ENCODE measurements at places on chromosomes 3 and 15.

GRCh38 chr3:149362366-149362765 is 15.1 kb downstream of the TM4SF1 start:
- DNase-seq, result no peak

GRCh38 chr3:29100292-29100691 is 180.6 kb upstream of the RBMS3 start:
- DNase-seq, result no peak

GRCh38 chr3:156388497-156389448 is 166.1 kb downstream of the SSR3 start:
- DNase-seq, result no peak

GRCh38 chr15:41809526-41810220 is 18.2 kb upstream of the JMJD7 start:
- DNase-seq, result no peak

GRCh38 chr15:40335938-40336743 is 4.6 kb downstream of the CCDC9B start:
- DNase-seq, result no peak

- DNase-seq, result no peak
Measured at GRCh38 chr3:121295452-121295851, 250.3 kb downstream of the POLQ start.

DNA sequence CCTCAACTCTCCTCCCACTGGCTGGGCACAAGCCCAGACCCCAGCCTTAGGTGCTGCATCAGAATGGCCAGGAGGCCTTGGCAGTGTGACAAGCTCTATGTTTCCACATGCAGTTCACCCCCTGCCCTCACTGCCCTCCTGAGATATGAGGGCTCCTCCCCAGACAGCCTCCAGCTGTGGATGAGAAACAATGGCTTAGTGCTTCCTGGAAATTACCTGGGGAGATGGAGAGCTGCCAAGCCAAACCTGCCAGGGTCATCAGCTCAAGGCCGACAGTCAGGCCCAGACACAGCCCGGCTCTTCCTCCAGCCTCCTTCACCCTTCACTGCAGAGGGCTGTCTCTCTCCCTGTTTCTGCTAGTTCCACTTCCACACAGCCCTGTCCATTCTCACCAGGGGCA is 76.3 kb downstream of the MYLK start:
- DNase-seq, result no peak

- no peak for DNase-seq
Measured at GRCh38 chr3:186520957-186521842, 23.0 kb downstream of the CRYGS start.

DNA sequence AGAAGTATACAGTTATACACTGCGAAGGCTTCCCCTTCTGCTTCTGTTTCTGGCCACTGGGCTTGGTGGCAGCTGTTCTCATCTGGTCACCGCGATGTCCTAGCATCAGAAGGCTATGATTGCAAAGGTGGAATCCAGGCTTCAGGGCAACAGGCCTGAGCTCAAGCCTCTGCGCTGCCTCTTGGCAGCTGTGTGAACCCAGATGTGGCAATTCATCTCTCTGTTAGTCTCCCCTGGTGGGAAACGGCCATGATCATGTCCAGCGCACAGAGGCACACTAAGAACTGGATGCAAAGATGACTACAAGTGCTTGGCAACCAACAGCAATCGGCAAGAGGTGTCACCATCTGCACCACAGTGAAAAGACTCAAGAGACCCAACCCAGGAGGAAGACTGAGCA is 78.9 kb downstream of the PCSK6 start:
- DNase-seq, result no peak

GRCh38 chr3:69320871-69321271 is 65.0 kb downstream of the FRMD4B start:
- DNase-seq, result no peak

- peak; percentile 41 for DNase-seq
Measured at GRCh38 chr3:4978204-4978965, 852 bp upstream of the BHLHE40 start.

DNA sequence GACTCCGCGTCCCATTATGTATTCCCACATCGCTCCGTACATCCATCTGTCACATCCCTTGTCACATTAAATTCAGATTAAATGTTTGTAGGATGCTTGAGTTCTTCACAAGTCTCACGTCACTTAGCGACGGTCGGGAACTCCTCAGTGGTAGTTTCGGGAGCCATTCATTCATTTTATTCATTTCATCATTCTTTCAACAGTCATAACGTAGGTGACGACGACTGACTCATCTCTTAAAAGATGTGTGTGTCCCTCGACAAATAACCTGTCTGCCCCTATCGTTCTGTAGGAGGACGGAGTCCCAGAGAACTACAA is 272 bp upstream of the SRPRB start:
- no peak for DNase-seq

DNA sequence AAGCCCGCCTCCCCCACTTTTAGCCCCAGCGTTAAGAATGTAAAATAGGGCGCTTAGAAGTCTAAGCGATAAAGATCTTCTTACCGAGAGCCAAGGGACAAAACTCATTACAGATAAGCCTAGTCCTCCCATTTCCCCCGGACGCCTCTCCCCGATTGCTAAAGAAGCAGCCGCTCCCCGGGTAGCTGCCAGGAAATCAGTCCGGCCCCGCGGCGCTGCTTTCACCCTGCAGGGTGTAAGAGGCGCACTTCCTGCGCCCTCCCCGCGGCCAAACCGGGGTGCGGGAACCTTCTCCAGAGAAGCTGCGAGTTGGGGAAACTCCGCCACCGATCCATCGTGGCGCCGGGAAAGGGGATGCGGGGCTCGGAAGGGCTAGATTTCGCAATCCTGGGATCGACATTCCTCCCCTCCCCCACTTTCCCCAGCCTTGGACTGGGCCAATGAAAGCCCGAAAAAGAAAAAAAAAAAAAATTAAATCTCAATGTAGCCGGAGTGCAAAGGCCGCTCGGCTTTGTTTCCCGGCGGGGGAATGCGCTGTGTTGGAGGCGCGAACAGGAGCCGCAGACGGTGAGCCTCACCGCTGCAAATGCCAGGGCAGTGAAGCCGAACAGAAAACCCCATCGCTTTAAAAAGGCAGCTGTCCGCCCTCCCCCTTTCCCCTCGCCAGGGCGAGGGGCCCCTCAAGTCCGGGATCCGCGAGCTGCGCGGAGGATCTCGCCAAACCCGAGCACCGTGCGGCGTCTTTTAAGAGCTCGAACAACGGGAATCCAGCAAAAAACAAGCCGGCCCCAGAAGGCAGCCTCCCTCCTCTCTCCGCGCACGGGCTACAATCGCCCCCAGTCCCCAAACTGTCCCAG is 626 bp upstream of the PTPRG start:
- DNase-seq, result no peak

GRCh38 chr3:105093371-105094252 is 273.1 kb upstream of the ALCAM start:
- DNase-seq, result no peak

GRCh38 chr3:69094467-69095205 is 9.9 kb downstream of the ARL6IP5 start:
- no peak for DNase-seq

GRCh38 chr15:37046876-37047614 is 53.3 kb downstream of the MEIS2 start:
- DNase-seq, result no peak

- DNase-seq, result no peak
Measured at GRCh38 chr3:192133271-192133670, 594.1 kb downstream of the FGF12 start.

- DNase-seq, result no peak
Measured at GRCh38 chr3:171711461-171712170, 98.7 kb downstream of the PLD1 start.

- no peak for DNase-seq
Measured at GRCh38 chr3:187677604-187678003, 7.4 kb upstream of the SST start.

- no peak for DNase-seq
Measured at GRCh38 chr3:123719862-123720453, 135.1 kb upstream of the HACD2 start.

GRCh38 chr3:172099495-172099808 is 60.1 kb downstream of the FNDC3B start:
- no peak for DNase-seq

DNA sequence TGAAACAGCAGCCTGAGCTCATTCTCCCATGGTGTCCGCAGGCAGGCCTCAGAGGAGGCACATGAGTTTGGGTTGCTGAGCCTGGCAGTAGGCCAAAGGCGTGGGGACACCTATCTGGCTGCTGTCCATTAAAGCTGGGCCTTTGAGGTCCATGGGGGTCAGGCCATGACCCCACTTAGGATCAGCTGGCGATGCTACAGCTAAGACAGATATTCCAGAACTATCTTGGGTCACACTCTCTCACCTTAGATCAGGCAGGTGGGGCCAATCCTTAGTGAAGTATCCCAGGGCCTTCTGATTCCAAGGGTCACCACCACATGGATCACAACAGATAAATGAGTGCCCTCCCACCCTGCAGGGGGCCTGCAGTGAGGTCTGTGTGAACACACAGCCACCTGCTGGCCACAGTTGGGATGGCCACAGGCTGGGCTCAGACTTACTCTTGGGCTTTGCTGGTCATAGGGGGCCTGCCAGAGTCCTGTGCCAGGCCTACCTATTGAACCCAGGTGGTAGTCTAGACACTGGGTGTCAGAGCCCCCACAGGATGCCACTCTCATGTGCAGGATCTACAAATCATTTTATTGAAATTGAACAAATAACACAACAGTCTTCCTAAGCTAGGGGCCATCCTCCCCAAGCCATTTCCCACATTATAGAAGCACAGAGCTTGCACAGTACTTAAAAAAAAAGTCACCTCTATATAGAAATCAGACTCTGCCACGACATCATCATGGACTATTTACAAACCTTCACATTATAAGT is 2.0 kb upstream of the HYAL2 start:
- no peak for DNase-seq

DNA sequence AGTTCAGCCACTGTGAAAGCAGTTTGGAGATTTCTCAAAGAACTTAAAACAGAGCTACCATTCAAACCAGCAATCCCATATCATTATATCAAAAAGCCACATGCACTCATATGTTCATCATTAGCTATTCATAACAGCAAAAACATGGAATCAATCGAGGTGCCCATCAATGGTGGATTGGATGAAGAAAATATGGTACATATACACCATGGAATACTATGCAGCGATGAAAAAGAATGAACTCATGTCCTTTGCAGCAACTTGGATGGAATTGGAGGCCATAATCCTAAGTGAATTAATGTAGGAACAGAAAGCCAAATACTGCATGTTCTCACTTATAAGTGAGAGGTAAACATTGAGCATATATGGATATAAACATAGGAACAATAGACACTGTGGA is 32.1 kb downstream of the IMPG2 start:
- no peak for DNase-seq

DNA sequence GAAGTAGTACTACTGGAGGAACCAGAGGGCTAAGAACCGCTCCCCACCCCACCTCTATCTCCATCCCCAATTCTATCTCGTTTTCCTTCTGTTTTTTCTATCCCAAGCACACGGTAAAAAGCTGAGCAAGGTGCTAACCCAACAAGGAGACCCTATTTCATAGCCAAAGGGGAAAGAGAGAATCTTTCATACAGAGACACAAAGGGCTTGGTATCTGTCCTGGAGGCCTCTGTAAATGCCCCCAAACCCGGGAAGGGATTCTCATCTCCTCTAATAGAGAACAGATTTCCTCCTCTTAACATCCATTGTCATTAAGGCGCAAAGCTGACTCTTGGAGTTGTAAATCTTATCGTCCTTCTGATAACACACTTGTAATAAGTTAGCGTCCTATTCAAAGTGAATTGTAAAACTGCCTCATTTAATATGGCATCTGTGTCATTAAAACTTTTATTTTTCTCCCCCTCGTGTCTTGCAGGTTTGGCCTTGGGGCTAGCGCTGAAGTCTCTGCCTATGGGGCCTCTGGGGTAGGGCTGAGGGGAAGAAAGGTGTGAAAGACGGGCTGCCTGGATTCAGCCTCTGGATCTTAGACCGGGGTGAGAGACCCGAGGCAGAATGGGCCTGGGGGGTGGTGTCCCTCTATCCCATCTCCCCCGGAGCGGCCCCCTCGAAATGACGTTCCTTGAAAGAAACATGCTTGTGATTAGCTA is 12.1 kb downstream of the NR2F2 start:
- no peak for DNase-seq

DNA sequence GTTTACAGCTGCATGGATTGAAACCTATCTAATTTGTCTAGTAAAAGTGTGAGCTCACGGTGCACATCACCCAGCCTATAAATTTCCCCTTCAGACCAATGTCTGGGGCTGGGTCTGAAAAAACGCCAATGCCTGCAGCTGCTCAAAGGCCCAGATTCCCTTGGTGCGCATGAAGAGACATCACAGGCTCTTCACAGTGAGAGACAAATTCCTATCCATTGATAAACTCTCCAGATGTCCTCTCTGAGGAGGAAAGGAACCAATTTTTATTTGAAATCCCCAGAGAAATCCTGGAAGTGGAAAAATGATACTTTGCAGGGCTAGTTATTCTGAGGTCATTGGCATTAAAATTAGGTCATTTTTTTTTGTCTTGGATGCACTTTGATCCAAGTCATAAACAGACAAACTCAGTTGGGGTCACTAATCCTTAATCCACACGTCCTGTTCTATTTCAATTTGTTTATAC is 360.5 kb downstream of the EPHA3 start:
- no peak for DNase-seq

DNA sequence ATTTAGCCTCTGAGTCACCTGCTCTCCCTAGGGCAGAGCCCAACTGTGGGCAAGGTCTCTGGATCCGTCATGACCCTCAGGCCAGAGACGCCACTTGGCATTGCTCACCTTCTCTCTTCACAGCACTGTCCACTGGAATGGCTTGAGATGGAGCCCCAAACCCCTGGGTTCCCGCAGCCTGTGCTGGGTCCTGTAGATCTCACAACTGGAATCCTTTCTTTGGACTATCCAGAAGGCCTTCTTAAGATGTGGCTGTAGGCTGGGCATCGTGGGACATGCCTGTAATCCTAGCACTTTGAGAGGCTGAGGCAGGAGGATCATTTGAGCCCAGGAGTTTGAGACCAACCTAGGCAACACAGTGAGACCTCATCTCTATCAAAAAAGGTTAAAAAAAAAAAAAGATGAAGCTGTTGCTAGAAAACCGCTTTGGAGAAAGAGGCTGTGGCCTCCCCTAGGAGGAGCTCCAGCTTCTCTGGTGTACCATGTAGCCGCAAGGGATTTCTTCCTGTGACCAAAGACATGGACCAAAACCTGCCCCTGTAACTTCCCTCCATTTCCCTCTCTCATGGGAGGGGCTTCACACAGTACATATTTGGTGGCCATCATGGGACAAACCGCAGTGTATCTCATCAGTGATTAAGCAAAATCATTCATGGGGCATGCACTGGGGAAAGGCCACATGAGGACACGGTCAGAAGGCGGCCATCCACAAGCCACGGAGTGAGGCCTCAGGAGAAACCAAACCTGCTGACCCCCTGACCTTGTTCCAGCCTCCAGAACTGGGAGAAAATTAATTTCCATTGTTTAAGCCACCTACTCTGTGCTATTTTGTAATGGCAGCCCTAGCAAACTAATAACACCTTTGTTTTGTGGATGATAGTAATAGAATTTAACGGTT is 23.3 kb upstream of the BUB1B start:
- DNase-seq, result no peak

DNA sequence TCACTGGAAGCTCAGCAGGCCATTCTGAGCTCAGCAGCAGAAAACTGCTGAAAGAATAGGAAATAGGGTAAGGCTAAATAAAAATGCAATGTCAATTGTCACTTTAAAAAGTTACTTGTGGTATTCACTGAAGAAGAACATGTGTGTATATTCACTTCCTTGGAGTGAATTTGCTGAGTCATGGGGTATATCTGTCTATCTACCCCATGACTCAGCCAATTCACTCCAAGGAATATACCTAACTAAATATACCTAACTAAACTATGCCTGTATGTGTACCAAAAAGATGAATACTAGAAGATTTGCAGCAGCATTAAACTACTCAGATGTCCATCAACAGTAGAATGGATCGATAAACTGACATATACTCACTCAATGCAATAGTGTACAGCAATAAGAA is 69.5 kb upstream of the KCNAB1 start:
- no peak for DNase-seq

Data from stimulated activated CD4-positive, alpha-beta T cell treated with anti-CD3 and anti-CD28 coated beads, TNF-alpha, amount 100 ng/mL, for 4 hours (primary cell).